ENCODE measurements at places on chromosomes 6 and 20.

DNA sequence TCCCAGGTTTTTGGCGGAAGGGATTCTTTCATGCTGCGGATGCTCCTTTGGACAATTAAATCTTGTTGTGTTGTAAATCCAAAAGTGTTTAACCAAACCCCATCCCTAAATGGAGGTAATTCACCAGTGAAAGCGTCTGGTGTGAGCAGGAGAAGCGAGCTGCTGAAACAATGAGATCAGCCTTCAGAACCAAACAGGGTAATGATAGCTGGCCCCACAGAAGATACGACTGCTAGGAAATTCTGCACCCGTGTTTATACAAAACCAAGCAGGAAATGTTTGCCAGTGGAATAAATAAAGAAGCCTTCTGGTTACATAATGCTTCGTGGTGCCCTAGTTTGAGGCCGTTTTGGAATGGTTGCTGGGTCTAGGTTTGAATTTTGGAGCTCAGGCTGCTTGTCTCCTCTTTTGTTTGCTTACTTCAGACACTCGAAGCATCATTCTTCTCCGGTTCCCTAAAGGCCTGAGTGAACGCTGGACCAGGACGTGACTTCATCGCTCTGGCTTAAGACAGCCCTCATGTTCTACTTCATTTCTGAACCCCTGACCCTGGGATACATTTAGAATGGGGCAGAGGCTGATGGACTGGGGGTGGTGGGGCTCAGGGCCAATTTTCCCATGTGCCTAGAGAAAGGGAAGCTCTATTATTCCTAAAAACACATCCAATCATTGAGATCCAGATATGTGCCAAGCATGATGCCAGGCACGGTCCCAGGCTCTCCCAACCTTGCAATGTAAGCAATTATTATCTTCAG is 61.6 kb upstream of the JAG1 start:
- no peak for DNase-seq
- H3K4me1 ChIP-seq: no peaks in the 10 kb centered on the region
- peaks cover 5% of the 10 kb centered on the region for H3K27me3 ChIP-seq
- H3K4me3 ChIP-seq: no peak overlapping the region
- H3K27ac ChIP-seq: no peak overlapping the region

- H3K4me3 ChIP-seq: no peak overlapping the region
- H3K36me3 ChIP-seq: no peaks in the 10 kb centered on the region
- no peak for DNase-seq
- no peaks in the 10 kb centered on the region for H3K4me1 ChIP-seq
- H3K27me3 ChIP-seq: no peaks in the 10 kb centered on the region
- H3K27ac ChIP-seq: no peak overlapping the region
These were observed 330.2 kb downstream of the EPM2A start for GRCh38 chr6:145405006-145405551.

- H3K27ac ChIP-seq: no peak overlapping the region
- peaks cover 3% of the 10 kb centered on the region for H3K27me3 ChIP-seq
- no peaks in the 10 kb centered on the region for H3K36me3 ChIP-seq
- H3K4me1 ChIP-seq: no peaks in the 10 kb centered on the region
- no peak overlapping the region for H3K4me3 ChIP-seq
- DNase-seq: no peak
These were observed 212.5 kb upstream of the CHD6 start for GRCh38 chr20:41830702-41831101.

GRCh38 chr20:52201395-52201794 is 9.8 kb upstream of the ZFP64 start:
- no peaks in the 10 kb centered on the region for H3K4me1 ChIP-seq
- H3K27ac ChIP-seq: no peak overlapping the region
- H3K36me3 ChIP-seq: no peaks in the 10 kb centered on the region
- no peak for DNase-seq
- no peaks in the 10 kb centered on the region for H3K27me3 ChIP-seq
- no peak overlapping the region for H3K4me3 ChIP-seq

- H3K4me1 ChIP-seq: no peaks in the 10 kb centered on the region
- no peaks in the 10 kb centered on the region for H3K36me3 ChIP-seq
- H3K4me3 ChIP-seq: no peak overlapping the region
These were observed 690.7 kb downstream of the DOK5 start for GRCh38 chr20:55166063-55166462.

DNA sequence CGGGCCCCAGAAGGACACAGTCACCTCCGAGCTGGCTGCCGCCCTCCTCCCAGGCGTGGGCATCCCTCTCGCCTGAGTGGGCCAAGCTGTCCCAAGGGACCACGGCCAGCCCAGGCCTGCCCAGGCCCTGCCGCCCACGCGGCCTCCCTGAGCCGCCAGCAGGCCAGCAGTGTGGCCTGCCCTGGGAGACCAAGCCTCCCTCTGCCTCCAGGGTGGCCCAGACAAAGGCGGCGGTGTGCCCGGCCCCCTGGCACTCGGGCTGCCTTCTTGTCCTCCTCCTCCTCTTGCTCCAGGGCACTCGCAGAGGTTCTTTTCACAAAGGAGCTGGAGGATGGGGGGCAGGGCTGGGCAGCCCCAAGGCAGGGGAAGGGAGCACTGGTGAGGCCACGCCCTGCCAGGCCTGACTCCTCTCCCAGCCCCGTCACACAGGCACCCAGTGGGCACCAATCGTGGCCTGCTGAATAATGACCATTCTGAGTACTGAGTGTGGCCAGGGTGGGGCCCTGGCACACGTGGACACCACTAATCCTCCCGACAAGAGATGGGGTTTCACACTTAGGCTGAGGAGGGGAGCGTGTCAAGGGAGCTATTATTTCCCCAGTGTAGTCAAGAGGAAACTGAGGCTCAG is 25.3 kb downstream of the NOL4L start:
- peaks cover 2% of the 10 kb centered on the region for H3K36me3 ChIP-seq
- H3K27ac ChIP-seq: peak overlapping the region; percentile 73
- H3K4me1 ChIP-seq: peaks cover 24% of the 10 kb centered on the region
- H3K27me3 ChIP-seq: no peaks in the 10 kb centered on the region

GRCh38 chr6:7157752-7158616 is 50.2 kb downstream of the RREB1 start:
- H3K27me3 ChIP-seq: no peaks in the 10 kb centered on the region
- peaks cover 43% of the 10 kb centered on the region for H3K4me1 ChIP-seq
- H3K27ac ChIP-seq: no peak overlapping the region
- H3K4me3 ChIP-seq: no peak overlapping the region
- DNase-seq: no peak
- H3K36me3 ChIP-seq: peaks cover 11% of the 10 kb centered on the region

DNA sequence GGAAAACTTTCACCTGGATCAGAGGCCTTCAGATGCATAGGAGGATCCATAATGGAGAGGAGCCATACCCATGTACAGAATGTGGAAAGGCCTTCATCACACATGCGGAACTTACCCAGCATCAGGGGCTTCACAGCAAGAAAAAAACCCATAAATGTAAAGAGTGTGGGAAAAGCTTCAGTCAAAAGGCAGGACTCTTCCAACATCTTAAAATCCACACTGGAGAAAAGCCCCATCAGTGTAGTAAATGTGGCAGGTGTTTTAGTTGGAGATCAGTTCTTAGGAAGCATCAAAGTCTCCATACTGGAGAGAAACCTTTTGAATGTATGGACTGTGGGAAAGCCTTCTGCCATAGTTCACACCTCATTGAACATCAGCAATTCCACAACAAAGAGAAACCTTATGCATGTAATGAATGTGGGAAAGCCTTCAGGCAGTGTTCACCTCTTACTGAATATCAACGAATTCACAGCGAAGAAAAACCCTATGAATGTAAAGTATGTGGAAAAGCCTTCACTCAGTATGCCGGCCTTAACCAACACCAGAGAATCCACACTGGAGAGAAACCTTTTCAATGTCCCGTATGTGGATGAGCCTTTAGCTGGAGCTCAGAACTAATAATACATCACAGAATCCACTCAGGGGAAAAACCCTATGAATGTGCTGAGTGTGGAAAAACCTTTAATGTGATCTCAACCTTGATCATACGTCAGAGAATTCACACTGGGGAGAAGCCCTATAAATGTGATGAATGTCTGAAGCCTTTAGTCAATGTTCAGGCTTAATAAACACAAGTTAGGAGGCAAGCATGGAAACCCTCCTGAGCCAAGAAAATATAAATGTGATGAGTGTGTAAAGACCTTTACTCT is 36.7 kb upstream of the ZSCAN9 start:
- H3K27me3 ChIP-seq: no peaks in the 10 kb centered on the region
- no peaks in the 10 kb centered on the region for H3K36me3 ChIP-seq
- H3K27ac ChIP-seq: no peak overlapping the region

DNA sequence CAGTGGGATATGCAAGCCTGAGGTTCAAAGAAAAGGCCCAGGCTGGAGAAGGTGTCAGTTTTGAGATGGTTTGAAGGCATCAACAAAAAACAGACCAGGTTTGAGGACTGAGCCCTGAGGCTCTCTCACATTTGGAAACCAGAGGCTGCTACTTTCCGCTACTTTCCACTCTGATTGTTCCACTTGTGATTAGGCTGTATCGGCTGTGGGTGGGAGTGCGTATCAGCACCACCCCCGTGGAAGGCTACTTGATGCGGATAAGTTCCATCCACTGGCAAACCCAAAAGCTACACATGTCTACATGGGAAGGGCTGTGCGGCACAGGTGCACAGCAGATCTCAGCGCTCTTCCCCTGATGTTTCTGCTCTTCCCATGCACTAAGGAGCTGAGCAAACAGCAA is 198.7 kb downstream of the GMPR start:
- H3K27me3 ChIP-seq: no peaks in the 10 kb centered on the region
- H3K27ac ChIP-seq: peak overlapping the region; percentile 94
- DNase-seq: no peak
- peaks cover 13% of the 10 kb centered on the region for H3K36me3 ChIP-seq
- peaks cover 40% of the 10 kb centered on the region for H3K4me1 ChIP-seq
- peak overlapping the region; percentile 83 for H3K4me3 ChIP-seq

DNA sequence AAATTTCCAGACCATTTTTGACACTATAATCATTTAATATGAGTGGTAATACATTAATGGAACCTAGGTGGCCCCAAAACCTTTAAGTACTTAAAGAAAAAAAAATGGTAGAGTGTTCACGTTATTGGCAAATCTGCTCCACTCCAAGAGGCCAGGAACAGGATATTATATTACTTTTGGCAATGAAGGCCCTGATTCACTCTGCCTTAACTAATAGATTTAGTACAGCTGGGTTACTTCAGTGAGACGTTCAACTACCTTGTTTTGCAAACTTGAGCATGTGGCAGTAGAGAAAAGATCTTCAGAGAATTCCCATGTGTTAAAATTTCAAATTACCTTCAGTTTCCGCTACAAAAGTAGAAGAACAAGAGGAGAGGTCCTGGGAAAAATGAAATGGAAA is 12.8 kb downstream of the ADNP start:
- H3K4me3 ChIP-seq: no peak overlapping the region
- peaks cover 22% of the 10 kb centered on the region for H3K36me3 ChIP-seq
- no peaks in the 10 kb centered on the region for H3K27me3 ChIP-seq
- H3K27ac ChIP-seq: no peak overlapping the region
- peaks cover 49% of the 10 kb centered on the region for H3K4me1 ChIP-seq
- no peak for DNase-seq

DNA sequence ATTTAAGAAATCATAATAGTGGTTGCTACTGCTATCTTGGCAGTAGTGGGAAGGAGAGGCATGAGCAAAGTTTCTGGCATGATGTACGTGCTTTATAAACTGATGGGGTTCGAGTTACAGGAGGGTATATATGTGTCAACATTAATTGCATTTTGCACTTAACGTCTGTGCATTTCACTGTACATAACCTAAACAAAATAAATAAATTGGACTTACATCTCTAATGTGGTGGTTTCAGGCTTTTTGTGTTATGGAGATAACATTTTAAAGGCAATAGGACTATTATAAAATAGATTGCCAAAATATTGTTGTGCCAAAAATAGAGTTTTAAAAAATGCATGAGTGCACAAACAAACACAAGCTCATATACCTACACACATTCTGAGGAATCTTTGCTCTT is 1001.1 kb upstream of the GJE1 start:
- no peak overlapping the region for H3K27ac ChIP-seq
- no peaks in the 10 kb centered on the region for H3K4me1 ChIP-seq
- no peak for DNase-seq
- no peaks in the 10 kb centered on the region for H3K27me3 ChIP-seq

DNA sequence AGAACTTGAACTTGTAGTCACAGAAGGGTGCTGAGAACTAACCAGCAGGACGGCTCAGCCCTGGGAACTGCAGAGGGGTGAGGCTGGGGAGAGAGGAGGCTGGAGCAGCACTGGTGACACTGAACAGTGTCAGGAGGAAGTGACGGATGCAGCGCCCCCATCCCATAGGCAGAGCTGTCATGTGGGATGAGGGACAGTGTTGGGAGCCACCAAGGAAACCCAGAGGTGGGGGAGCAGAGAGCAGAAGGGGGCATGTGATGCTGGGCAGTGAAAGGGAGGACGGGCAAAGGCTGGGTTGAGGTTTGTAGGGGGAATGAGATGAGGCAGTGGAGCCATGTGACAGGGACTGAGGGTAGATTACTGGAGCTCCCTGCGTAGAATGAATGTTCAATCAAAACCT is 2.1 kb downstream of the HLA-DPB1 start:
- H3K27ac ChIP-seq: no peak overlapping the region
- H3K36me3 ChIP-seq: no peaks in the 10 kb centered on the region
- peaks cover 47% of the 10 kb centered on the region for H3K4me1 ChIP-seq

DNA sequence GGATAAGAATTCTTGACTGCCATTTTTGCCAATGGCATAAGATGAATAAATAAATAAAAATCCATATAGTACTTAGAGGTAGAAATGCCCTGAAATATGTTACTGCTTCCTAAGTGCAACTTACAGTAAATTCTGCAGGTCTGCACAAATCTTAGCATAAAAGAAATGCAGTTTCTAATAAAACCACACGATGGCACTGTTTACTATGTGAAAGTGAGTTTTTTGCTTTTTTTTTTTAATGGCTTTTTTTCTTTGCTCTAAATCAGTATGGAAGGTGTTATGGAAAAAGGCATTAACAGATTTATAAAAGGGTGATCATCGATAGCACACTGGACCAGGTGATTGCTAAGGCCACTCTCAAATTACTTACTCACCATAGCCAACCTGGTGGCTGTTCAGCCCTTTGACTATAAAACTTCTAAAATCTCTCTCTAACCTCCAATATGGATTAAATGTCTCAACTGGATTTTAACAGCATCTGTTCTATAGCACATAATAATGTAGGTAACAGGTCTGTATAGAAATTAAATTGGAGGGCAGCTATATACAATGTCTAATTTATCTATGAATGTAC is 45.8 kb downstream of the AHI1 start:
- no peak overlapping the region for H3K27ac ChIP-seq
- no peaks in the 10 kb centered on the region for H3K36me3 ChIP-seq
- H3K4me3 ChIP-seq: no peak overlapping the region
- no peak for DNase-seq
- no peaks in the 10 kb centered on the region for H3K27me3 ChIP-seq

- H3K4me1 ChIP-seq: no peaks in the 10 kb centered on the region
- no peak overlapping the region for H3K27ac ChIP-seq
- DNase-seq: no peak
- no peaks in the 10 kb centered on the region for H3K36me3 ChIP-seq
These were observed 714.6 kb downstream of the CD109 start for GRCh38 chr6:74410630-74411029.

- DNase-seq: no peak
- H3K27me3 ChIP-seq: peaks cover 8% of the 10 kb centered on the region
- H3K4me3 ChIP-seq: no peak overlapping the region
- no peak overlapping the region for H3K27ac ChIP-seq
- H3K4me1 ChIP-seq: peaks cover 13% of the 10 kb centered on the region
These were observed 68.1 kb upstream of the TOP1 start for GRCh38 chr20:40960521-40960956.
